ENCODE measurements at places on chromosomes 12 and 14.

GRCh38 chr12:94401326-94401725 is 58.3 kb downstream of the CEP83 start:
- DNase-seq = no peak

DNA sequence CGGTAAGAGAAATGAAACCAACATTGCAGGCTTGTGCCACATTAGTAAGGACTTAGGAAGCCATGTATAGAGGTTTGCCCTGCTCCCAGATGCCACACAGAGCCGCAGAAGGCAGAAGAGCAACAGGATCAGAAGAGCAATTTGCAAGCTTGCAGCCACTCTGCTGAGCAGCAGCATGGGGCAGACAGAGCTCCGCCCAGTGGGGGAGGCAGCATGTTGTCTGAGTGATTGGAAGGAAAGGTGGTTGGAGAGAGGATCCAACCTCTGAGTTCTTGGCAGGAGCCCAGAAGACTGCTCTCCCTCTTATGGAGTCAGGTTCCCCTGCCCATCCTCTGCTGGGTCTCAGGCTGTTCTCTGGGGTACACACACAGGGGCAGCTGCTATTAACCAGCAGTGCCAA is 2.3 kb upstream of the KRT6A start:
- no peak for DNase-seq

DNA sequence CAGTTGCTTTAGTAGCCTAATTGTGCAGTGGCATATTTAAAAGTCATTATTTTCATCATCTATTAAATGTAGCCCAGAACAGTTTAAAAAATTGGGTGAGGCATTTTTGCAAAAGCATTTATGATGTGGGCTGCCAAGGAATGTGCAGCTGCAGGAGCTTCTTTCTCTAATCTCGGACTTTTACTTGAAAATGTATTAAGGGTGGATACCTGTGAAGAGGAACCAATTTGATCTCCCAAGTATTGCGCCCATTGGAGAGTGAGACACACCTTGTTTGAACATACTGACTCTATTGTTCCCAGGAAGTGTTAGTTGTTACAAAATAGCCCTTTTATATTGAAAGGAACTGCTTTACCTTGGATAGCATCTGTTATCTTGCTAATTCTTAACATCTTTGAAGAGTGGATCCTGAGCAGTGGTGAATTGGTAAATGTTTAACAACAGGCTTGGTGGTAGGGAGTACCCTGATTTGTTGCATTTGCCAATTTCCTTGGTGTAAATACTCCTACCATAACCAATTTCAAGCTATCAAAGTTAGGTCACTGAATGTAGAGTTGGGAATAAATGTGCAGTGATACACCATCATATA is 42.5 kb upstream of the HMGA2 start:
- no peak for DNase-seq

- DNase-seq = no peak
Measured at GRCh38 chr14:83260751-83261150, 1727.1 kb upstream of the SEL1L start.

GRCh38 chr12:93247313-93247991 is 130.3 kb upstream of the NUDT4 start:
- no peak for DNase-seq

Measured in activated CD4-positive, alpha-beta T cell treated with anti-CD3 and anti-CD28 coated beads, Interleukin-2, amount 50 U/mL, for 1 hour (primary cell).